Activated T-cell treated with anti-CD3 and anti-CD28 coated beads for 1 hour (primary cell): ENCODE measurements at places on chromosomes 5 and 9.

DNA sequence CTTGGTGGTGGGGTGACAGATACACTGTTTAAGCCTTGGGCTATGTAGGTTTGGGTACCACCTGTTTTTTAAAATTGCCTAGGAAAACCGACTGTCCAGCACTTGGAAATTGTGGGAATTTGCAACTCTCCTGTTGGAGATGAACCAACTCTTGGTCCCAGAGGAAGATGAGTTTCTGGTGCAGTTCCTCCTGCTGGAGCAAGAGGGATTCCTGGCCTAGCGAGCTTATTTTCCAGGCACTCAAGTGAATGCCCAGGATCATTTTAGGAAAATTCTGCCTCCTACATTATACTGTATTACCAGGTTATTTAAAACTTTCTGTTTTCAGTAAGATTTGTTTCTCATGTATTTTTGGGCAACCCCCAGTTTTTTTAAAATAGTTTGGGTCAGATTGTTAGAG lies 33.7 kb downstream of the AP3S1 start:
- no peak for DNase-seq

- DNase-seq, result no peak
Measured at GRCh38 chr5:110785356-110785755, 46.5 kb downstream of the SLC25A46 start.

DNA sequence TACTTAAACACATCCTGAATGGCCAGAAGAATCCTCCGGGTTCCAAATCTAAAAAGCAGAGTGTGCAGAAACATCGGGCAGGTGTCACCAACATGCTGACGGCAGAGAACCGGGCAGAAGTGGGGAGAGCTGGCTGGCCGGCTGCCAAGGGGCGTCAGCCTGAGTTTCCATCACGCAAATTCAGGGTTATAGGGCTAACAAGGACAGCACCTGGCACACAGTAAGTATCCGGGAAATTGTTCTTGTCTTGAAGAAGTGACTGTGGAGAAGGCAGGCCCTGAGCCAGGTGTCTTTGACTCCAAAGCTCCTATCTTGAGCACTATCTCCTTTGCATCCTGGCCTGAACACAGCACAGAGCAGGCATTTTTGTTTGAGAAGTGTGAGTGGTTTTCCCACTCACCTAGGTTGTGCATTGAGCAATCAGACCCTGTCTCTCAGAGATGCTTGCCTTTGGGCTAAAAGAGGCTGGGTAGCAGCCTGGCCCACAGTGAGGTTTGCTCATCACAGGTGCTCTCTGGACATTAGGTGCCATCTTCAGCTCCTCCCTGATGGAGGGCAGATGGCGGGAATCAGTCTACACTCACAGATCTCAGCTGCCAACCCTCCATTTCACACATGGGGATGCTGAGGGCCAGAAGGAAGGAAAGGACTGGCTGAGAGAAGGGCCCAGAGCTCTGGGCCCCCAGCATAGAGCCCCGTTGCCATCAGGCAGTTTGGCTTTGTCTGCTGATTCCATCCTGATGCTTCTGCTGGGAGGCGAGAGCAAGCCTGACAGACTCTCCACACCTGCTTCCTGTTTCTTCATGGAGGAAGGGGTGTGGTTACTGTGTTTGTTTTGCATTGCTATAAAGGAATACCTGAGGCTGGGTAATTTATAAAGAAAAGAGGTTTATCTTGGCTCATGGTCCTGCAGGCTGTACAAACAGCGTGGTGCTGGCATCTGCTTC lies 52.8 kb downstream of the WHRN start:
- peak; percentile 20 for DNase-seq

DNA sequence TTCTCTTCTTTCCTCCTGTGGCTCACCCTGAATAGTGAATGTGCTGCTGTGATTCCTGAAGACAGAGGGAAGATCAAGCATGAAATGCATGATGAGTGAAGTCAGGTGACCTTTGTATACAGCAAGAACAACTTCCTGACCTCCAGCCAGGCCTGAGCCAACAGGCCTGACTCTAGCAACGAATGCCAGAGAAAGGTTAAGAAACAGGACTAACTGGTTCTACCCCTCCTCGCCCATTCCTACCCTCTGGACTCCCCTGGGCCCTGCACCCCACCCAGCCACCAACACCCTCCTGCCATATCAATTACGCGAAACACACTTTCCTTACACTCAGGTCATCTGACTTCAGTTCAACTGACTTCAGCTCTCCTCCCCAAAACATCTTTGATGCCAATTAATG lies 4.9 kb downstream of the SUSD1 start:
- no peak for DNase-seq

DNA sequence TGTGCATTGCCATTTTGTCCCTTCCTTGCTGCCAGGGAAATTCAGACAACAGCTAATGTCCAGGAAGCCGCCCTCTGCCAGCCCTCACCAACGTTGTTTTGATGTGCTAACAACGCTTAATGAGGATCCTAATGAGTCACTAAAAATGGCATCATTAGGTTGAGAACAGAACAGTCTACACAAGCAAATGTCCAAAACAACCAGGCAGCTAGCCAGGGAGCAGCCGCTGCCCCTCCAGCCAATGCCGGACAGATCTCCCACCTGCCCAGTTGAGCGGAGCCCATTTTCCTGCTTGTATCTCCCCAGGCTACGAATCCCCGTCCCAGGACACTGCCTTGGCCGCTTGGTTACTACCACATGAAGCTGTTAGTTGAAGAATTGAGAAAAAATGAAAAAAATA lies 40.4 kb upstream of the UNC5A start:
- no peak for DNase-seq
